ENCODE measurements at places on chromosomes 11 and 22.
A peak's percentile ranks its signal among the peaks of the same experiment; 100 is the strongest.

DNA sequence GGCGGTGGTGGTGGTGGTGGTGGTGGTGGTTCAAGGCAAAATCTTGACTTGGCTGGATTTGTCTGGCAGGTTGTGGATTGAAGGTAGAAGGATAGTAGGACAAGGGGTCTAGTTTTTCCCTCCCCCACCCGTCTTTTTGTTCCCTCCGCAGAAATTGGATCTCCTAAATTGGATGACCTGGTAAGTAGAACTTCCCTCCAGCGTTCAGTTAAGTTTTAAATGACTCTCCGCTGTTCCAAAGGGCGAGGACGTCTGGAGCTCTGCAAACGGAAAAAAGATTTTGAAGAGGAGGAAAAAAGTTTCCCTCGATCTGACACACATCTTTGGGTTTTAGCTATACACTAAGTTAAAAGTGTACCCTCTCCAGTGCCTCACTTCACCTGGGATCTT, 422 bp upstream of the LGR4 start:
- H3K27ac ChIP-seq = peak overlapping the region; percentile 27
- H3K4me3 ChIP-seq = no peak overlapping the region
- H3K4me1 ChIP-seq = peaks cover 37% of the 10 kb centered on the region
- no peaks in the 10 kb centered on the region for H3K36me3 ChIP-seq
- no peak for DNase-seq

DNA sequence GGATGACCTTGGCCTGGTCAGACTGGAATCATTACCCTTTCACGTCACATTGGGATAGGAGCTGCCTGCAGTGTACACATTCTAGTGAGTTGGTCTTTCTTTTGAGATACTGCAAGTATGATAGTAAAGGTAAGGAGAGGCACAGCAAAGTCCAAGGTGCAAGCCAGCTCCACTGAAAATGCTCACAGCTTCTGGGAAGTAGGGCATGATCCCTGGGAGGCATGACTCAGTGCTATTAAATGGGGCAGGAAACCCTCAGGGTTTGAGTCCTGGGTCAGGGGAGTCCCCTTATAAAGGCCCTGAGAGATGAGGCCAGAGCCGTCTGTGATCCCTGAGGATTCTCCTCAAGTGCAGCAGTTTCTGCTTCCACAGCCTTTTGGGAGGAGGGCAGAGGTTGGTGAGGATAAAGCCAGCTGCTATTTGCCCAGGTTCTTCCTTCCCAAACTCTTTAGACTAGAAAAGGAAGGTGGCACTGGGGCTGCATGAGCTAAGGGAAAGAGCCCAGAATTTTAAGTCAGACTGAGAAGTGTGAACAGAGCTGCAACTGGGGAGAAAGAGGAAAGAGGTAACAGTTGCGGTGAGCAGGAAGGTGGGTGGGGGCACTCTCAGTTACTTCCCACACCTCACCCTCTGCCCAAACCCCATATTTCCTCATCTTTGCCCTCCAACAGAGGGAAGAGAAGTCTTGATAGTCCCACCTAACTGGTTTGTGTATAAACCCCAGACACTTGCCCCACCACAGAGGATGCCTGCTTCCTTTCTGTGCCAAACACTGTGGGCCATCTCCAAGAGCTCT, 14.4 kb upstream of the OR52K1 start:
- H3K27me3 ChIP-seq = no peaks in the 10 kb centered on the region
- no peaks in the 10 kb centered on the region for H3K36me3 ChIP-seq
- DNase-seq = no peak
- H3K4me1 ChIP-seq = no peaks in the 10 kb centered on the region
- no peak overlapping the region for H3K4me3 ChIP-seq

DNA sequence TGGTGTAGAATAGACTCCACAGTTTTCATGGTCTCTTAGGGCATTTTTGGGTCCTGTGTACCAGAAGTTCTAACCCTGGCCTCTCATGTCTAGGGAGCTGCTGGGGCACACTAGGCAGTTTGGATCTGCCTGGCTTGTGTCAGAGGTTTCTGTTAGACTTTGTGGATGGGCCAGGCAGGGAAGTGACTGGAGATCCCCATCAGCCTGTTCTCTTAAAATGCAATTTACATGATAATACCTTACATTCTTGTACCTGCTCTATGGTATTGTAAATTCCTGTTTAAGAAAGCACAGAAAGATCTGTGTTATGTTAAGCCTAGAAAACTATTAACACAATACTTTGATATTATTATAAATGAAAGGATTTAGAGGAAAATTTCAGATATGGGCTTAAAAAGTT, 104.0 kb downstream of the ARHGAP42 start:
- no peak overlapping the region for H3K4me3 ChIP-seq
- DNase-seq = no peak
- no peak overlapping the region for H3K27ac ChIP-seq
- H3K27me3 ChIP-seq = no peaks in the 10 kb centered on the region
- H3K4me1 ChIP-seq = no peaks in the 10 kb centered on the region
- H3K36me3 ChIP-seq = no peaks in the 10 kb centered on the region

GRCh38 chr11:32508780-32509179, 73.4 kb upstream of the WT1 start:
- no peak overlapping the region for H3K27ac ChIP-seq
- no peaks in the 10 kb centered on the region for H3K27me3 ChIP-seq
- H3K4me1 ChIP-seq = no peaks in the 10 kb centered on the region
- no peak overlapping the region for H3K4me3 ChIP-seq
- DNase-seq = no peak

DNA sequence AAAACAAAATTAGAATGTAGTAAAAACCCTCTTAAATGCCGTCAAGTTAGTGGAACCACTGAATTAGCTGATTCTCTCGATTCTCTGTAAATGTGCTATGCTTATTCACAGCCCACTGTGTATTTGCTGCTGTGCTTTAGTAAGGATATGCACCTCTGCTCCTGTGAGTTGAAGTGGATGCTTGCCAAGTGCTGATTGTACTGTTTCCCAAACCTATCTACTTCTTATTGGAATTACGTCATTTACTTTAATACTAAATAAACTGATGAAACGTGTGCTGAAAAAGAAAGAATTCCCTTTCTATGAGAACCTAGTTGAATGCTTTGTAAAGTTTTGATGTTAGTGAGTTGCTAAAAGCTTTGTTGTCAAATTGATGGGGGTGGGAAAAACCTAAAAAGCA, 158.4 kb downstream of the LRRC4C start:
- no peak overlapping the region for H3K4me3 ChIP-seq
- no peaks in the 10 kb centered on the region for H3K4me1 ChIP-seq
- DNase-seq = no peak
- H3K36me3 ChIP-seq = no peaks in the 10 kb centered on the region
